K562 (cell line): ENCODE measurements at places on chromosomes 11 and 22. TPM values are rescaled to one million over a fixed set of nuclear protein-coding genes. Genes with fewer than 3 reads are reported as not detected.

Gene OVOL1
- total RNA-seq, result 0.09 TPM in 1 of 2 replicates, not detected in the other

- peak; percentile 73 for DNase-seq
- H3K4me3 ChIP-seq, result no peak overlapping the region
- peak overlapping the region; percentile 49 for H3K27ac ChIP-seq
Measured at GRCh38 chr22:36425977-36426523, 38.3 kb upstream of the MYH9 start.

- H3K4me3 ChIP-seq, result no peak overlapping the region
- no peaks in the 10 kb centered on the region for H3K4me1 ChIP-seq
- peaks cover 11% of the 10 kb centered on the region; the same call in 1 of the 3 replicates for H3K36me3 ChIP-seq
- H3K27ac ChIP-seq, result no peak overlapping the region
- DNase-seq, result no peak
- no peaks in the 10 kb centered on the region for H3K27me3 ChIP-seq
Measured at GRCh38 chr11:121300313-121300971, 7.9 kb downstream of the SC5D start.

Gene ADM2
- total RNA-seq, result 3.4 and 5.1 TPM in 2 replicates

Gene OTOG
- not detected in 2 replicates for total RNA-seq

GRCh38 chr11:75565221-75565814, 3.3 kb downstream of the SERPINH1 start:
- H3K27ac ChIP-seq, result peak overlapping the region; percentile 77; the same call in 2 of the 3 replicates
- DNase-seq, result no peak
- H3K4me3 ChIP-seq, result no peak overlapping the region

DNA sequence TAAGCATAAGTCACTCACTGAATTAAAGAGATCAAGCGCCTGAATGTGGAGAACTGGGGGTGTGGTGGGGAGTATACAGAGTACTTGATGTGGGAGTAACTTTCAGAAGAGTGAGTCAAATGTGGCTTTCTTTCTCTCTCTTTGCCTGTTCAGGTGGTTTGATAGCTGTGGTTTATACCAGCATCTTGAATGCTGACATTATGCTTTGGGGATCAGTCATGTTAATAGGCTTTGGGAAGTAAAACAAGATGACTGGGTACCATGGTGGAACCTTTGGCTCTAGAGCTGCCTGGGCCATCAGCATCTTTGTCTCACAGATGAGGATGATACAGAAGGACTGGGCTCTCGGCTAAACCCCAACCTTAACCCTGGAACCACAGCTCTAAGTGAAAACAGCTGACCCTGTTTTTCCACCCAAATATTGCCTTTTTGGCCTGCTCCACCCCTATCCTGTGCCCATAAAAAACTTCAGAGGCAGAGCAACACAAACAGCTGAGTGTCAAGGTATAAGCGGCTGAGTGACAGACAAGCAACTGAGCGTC, 58.2 kb upstream of the GNAZ start:
- H3K27ac ChIP-seq, result no peak overlapping the region
- H3K4me1 ChIP-seq, result peaks cover 5% of the 10 kb centered on the region
- peaks cover 42% of the 10 kb centered on the region for H3K27me3 ChIP-seq
- H3K4me3 ChIP-seq, result no peak overlapping the region
- DNase-seq, result no peak

Gene FAM227A
- 1.2 and 1.4 TPM in 2 replicates for total RNA-seq

DNA sequence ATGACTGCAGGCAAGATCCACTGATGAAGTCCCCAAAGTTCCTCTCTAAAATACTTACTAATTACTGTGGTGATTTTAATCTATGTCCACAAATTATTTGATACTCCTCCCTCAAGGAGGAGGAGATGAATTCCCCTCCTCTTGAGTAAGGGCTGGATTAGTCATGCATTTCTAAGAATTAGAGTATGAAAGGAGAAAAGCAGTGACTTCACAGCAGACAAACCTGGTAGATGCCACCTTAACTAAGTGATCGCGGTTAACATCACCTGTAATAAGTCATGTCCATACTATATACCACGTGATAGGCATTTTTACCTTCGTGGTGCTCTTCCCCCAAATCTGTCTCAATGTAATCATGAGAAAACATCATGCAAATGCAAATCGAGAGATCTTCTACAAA, 52.0 kb upstream of the TSPAN18 start:
- H3K4me3 ChIP-seq, result no peak overlapping the region
- H3K27me3 ChIP-seq, result no peaks in the 10 kb centered on the region; the same call in 1 of the 2 replicates
- no peaks in the 10 kb centered on the region for H3K36me3 ChIP-seq
- H3K4me1 ChIP-seq, result no peaks in the 10 kb centered on the region
- no peak for DNase-seq

Gene TPH1
- total RNA-seq, result 0.11 and 0.13 TPM in 2 replicates

- no peak overlapping the region for H3K4me3 ChIP-seq
- no peaks in the 10 kb centered on the region for H3K36me3 ChIP-seq
- DNase-seq, result no peak
- no peaks in the 10 kb centered on the region for H3K4me1 ChIP-seq
- no peak overlapping the region for H3K27ac ChIP-seq
- H3K27me3 ChIP-seq, result no peaks in the 10 kb centered on the region
Measured at GRCh38 chr11:109018639-109019038, 353.8 kb downstream of the DDX10 start.

Gene LDHAL6A
- total RNA-seq, result not detected in 2 replicates
